ENCODE measurements at places on chromosomes 1 and 21.

- DNase-seq: no peak
Measured at GRCh38 chr1:245404527-245404926, 249.7 kb downstream of the KIF26B start.

GRCh38 chr1:147849098-147849895 is 53.3 kb upstream of the GJA8 start:
- DNase-seq: no peak

DNA sequence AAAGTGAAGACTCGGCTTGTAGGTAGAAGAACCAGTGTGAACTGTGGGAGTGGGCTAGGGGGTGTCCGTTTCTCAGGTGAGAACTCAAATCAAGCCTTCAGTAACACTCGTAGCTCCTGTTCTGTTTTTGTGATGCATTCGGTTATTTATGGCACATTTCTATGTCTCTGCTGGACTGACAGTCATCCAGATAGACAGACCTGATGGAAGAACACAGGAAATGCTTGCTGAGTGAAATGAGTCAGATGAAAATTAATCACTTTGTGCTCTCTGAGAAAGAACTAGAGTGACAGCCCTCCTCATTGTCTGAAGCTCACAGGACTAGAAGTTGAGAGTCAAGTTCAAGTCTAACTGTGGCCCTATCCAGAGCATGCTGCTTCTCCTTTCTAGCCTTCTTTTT is 360.1 kb upstream of the PLXNA2 start:
- DNase-seq: no peak

GRCh38 chr1:99250728-99251127 is 13.6 kb upstream of the PLPPR4 start:
- DNase-seq: no peak

- DNase-seq: no peak
Measured at GRCh38 chr1:26696119-26696653, 371 bp downstream of the ARID1A start.

DNA sequence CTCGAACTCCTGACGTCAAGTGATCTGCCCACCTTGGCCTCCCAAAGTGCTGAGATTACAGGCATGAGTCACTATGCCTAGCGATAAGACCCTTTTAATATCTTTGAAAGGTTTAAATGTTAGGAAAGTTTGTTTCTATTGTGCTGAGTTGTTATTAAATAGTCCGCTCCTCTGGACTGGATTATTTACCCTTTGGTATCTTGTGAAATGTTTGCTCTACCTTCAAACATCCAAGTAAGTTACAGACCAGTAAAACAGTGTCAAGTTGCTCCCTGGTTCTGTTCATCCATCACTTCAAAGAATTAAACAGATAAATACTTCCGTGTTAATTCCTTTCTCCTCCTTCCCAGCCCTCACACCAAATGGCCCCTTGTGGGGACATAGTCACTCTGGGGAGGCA is 44.8 kb downstream of the CASQ2 start:
- no peak for DNase-seq

- no peak for DNase-seq
Measured at GRCh38 chr1:228096416-228097332, 6.5 kb downstream of the C1orf35 start.

DNA sequence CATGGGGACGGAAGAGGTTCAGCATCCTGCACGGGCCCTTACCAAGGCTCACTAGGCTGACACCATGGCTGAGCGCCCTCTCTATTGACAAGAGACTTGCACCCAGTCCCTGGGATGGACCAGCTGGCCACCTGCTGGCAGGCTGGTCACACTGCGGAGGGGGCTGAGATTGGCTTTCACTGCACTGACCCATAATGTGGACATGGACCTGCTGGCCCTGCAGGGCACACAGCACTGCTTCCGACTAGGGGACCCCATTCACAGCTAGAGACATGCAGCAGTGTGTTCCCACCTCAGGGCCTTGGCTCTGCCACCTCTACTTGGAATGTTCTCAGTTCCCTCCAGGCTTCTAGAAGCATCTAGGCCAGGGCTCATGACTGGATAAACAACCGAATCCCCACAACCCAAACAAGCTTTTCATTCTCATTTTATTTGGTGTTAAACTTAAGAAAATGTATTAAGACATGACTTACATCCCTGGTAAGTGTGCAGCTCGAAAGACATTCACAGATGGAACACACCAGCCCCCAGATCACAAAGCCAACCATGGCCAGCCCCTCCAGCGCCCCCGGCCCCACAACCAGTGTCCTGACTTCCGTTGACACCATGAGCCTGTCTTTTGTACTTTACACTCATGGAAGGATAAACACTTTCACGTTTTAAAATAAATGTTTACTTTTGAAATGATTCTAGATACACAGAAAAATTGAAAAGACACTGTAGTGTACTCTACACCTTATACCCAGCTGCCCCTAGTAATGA is 9.3 kb upstream of the SRARP start:
- DNase-seq: no peak

- DNase-seq: no peak
Measured at GRCh38 chr1:99365545-99365944, 101.3 kb downstream of the PLPPR4 start.

DNA sequence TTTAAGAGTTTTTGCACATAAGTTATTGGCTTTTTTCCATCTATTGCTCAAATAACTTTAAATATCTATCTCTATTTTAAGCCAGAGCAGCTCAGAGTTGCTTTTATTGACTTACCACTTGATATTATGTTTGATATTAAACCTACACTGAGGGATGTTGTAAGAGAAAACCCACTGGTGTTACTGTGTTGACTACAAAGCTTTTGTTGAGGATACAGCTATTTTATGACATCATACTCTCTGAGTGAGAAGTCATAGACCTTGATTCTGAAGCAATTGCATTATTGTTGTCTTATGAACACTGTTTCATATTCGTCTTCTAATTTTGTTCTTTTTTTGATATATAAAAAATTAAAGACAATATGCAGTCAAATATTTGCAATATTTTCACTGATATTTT is 560.4 kb downstream of the PTBP2 start:
- DNase-seq: no peak

DNA sequence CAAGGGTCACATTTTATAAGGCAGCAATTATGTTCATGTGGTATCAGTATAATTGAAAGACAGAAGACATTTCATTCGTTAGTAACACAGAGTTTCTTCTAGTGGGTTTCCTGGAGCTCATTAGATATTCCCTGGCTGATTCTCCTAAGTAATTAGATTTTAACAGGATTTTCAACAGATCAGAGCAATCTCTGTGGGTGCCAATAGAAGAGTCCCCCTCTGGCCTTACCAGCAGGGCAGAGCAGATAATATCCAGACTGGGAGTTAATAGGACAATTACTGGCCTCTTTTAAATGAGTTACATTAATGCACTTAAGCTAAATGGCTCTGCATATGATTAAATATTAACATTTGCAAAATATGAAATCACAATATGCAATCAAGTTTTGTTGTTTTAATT is 74.2 kb upstream of the FOXD3 start:
- DNase-seq: no peak

- no peak for DNase-seq
Measured at GRCh38 chr1:83055391-83056170, 943.4 kb downstream of the TTLL7 start.

GRCh38 chr1:82264802-82265201 is 464.1 kb downstream of the ADGRL2 start:
- no peak for DNase-seq

GRCh38 chr1:228013935-228014930 is 7.4 kb downstream of the WNT3A start:
- DNase-seq: no peak

All from stimulated activated CD8-positive, alpha-beta memory T cell treated with anti-CD3 and anti-CD28 coated beads, Interleukin-7, amount 100 ng/mL, for 1 hour (primary cell).